ENCODE measurements at places on chromosomes 2 and 18. TPM values are rescaled to one million over a fixed set of nuclear protein-coding genes. Genes with fewer than 3 reads are reported as not detected.

DNA sequence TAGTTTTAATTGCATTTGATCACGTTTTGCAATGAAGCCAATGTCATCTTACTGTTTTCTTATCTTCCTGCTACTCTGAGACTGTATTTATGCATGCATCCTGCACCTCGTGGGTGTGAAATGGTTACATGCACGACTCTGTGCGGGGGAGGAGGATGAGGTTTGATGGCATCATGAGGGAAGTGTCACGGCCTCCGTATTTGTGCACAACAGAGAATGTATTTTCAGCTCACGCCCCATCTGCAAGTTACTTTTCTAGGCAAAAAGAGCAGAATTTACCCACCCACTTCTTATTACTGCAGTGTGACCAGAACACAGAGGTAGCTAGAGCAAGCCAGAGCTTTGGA lies 145.1 kb downstream of the TDRD15 start:
- DNase-seq: no peak

DNA sequence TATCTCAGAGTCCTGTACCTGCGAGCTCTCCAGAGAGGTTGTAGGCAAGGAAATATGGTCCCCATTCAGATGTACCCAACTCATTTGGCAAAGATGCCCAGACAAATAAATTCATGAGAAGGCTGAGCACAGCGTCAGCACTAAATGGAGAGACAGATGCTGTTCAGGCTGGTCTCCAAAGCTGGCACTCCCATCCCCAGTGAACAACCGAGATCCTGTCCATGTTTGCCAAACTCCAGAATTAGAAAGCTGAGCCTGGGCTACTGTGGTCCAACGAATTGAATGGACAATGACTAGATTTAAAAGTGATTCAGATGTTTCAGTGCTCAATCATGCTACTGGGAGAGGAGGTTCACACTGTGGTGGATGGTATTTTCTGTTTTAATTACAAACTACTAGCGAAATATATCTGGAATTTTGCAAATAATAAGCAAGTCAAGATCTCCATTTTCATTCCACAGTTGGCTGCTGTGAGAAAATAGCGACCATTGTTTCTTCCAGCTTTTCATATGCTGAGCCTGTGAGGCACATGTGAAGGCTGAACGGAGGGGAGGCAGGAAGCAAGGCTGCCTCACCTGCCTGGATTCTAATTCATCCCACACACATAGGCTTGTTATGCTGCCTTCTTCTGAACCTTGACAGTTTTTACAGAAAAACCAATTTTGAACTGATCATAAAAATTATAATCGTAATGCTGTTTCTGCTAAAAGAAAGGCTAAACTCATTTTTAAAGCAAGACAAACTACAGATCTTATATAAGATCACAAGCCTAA lies 22.6 kb upstream of the DAPL1 start:
- no peak for DNase-seq

GRCh38 chr18:71249791-71250190 lies 960.9 kb downstream of the SOCS6 start:
- DNase-seq: no peak

DNA sequence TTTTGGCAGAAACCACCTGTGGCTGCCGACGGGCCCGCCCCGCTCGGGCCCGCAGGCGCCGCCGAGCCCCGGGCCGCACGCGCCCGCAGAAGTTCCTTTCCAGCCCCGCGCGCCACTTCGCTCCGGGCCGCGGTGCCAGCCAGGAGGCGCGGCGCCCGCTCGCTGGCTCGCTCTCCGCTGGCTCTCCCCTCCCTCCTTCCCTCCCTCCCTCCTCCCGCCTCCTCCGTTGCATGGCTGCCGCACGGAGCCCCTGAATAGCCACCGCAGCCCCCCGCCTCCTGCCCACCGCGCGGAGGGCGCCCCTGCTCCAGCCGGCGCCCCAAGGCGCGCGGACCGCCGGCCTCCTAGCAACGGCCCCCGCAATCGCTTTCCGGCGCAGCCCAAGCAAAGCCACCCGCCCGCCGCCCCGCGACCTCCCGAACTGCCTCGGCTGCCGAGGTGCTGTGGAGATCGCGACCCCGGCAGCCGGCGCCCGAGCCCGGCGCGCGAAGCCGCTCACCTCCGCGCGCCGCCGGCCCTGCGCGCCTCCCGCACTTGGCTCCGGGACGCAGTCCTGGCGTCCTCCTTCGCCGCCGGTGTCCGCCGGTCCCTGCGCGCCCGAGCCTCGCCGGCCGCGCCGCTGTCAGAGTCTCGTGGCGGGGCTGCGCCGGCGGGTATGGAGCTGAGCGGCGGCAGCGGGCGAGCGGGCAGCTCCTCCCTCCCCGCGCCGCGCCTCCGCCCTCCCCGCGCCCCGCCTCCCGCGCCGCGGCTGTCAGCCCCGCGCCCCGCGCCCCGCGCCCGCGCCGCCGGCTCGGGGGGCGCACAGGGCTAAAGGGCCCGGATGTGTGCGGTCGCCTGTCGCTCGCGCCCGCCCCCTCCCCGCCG lies at the start of gene ZBTB7C:
Gene ZBTB7C, minus strand, starts transcription at position 657 of the 864 bp plus-strand sequence.
- peak; percentile 37 for DNase-seq

DNA sequence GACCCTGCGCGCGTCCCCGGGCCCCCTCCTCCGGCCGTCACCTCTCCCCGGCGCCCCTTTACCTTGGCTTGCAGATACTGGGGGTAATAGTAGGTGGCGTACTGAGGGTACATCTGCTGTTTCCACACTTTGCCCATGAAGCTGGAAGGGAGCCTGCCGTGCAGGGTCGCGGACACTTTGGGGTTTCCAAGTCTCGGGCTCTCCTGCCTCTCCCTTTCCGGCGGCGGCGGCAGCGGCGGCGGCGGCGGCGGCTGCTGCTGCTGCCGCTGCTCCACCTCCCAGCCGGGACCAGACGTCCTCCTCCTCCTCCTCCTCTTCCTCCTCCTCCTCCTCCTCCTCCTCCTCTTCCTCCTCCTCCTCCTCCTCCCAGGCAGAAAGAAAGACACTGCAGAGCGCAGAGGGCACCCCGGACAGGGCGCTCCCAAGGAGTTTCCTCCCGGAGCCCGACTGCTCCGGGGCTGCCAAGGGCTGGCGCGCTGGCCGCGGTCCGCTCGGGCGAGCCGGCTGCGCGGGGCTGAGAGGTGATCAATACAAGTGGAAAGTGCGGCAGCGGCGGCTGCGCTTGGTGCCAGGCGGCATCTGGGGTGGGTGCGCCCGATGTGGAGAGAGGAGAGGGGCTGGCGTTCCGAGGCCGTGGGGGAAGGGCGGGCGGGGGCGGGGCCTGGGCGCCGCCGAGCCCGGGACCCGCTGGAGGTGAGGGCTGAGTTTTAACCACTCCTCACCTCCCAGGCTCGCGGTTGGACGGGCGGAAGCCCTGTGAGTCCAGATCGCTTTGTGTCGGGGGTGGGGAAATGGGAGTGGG lies at the start of gene RBMS1:
Gene RBMS1, minus strand, starts transcription at position 581 of the 802 bp plus-strand sequence. Its CDS starts 444 bp downstream, at position 137.
- DNase-seq: peak; percentile 79

DNA sequence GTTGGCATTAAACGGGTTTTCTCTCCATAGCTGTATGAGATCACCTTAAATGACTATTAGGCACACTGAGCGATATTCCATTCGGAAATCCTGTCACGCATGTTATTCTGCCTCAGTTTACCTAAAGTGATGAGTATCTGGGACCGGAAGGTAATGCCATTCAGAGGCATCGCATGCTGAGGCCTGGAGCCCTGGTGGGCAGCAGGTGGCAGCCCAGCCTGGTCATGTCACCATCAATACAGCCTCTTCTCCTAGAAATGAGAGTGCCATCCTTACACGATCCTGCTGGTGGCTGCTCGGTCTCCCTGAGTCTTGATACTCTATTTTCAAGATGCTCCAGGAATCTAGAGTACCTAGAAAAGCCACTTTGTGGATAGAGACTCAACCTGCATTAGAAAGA lies 119.8 kb downstream of the EIPR1 start:
- no peak for DNase-seq

- no peak for DNase-seq
Measured at GRCh38 chr2:230498506-230499107, 82.6 kb downstream of the SP100 start.

DNA sequence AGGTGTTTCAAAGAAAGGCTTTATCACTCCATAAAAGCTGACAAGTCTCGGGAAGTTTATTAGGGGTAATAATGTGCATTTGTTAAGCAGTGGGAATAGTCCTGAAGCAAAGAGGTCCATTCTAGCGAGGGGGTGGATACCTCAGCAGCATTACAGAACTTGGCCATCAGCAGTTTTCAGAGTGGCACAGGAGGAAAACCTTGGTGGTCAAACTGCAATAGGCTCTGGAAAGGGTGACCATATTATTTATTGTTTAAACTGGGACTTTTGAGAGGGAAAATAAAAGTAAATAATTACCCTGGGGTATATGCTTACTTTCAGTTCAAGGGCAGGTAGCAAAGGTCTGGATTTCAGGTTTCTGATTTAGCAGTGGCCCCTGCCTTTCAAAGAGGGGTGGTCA lies 115.5 kb upstream of the KLHL14 start:
- no peak for DNase-seq

GRCh38 chr2:240460781-240461431 lies 25.4 kb downstream of the GPC1 start:
- no peak for DNase-seq

- no peak for DNase-seq
Measured at GRCh38 chr2:99504844-99505584, 15.2 kb upstream of the REV1 start.

GRCh38 chr2:3827673-3828575 lies 124.5 kb downstream of the DCDC2C start:
- peak; percentile 6 for DNase-seq

DNA sequence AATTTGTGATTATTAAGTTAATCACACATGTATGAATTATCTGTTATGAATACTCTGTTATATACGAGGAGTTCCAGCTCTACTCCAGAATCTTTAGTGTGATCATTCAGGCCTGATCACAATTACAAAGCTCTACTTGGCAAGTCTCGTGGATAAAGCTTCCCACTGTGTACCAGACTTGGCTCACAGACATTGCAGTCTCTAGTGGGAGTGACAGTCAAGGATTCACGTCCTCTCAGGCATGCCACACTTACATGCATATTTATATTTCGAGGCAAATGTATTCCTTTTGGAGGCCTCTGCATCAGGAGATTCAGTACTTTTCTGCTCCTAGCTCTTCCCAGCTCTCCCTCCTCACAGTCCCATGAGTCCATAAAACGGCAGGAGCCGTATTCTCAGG lies 403.4 kb upstream of the CDH7 start:
- DNase-seq: no peak

- no peak for DNase-seq
Measured at GRCh38 chr2:213090772-213091171, 60.6 kb downstream of the IKZF2 start.

- DNase-seq: no peak
Measured at GRCh38 chr2:181594322-181594721, 62.6 kb downstream of the CERKL start.

DNA sequence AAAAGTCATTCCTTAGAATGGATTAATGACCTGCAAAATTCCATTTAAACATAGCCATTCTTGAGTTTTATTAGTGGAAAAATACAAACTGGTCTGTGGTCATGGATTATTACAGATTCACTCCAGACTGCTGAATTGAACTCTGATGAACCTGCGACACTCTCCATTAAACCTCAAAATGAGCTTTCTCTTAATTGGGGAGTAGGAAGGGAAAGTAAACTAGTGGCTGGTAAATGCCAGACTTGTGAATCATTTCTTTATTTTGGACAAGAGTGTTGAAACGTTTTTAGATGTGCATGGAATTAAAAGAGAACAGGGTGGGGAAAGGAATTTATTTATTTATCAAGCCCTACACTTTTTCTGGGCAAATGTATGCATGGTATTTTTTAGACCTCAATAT lies 321.2 kb upstream of the FANCL start:
- no peak for DNase-seq

DNA sequence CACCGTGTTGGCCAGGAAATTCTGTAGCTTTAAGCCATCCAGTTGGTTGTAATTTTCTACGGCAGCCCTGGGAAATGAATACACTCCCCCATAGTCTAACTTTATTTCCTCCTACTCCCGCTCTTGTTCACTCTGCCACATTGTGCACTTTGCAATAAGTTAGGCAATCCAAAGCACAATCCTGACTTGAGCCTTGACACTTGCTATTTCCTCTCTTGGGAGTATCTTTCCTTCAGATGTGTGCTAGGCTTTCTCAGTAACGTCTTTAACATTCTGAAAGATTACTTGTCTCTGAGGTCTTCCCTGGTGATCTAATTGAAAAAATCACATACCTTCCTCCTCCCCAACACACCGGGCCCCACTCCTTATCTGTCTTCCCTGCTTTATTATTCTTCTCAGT lies 65.9 kb upstream of the RAB27B start:
- no peak for DNase-seq

DNA sequence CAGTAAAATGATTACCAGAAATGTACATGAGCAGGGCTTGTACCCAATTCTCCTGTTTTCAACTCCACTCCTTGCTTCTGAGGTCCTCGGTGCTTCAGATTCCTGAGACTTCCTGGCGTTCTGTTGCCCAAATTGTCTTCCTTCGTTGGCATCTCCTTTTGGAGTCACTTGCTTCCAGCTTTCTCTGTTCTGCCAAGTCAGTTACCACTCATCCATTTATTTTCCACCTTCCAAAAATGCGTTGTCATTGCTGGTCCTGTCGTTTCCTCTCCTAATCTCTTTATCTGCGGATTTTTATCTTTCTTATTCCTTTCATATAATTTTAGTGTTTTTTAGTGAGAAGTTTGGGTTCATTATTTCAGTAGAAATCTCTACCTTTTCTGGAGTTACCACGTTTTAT lies 18.5 kb upstream of the EFR3B start:
- DNase-seq: no peak

GRCh38 chr2:8234253-8234652 lies 447.6 kb upstream of the ID2 start:
- DNase-seq: no peak

- DNase-seq: no peak
Measured at GRCh38 chr2:62597323-62597722, 91.3 kb upstream of the TMEM17 start.

- DNase-seq: peak; percentile 63
Measured at GRCh38 chr2:78780256-78780655, 245.2 kb upstream of the REG3G start.

DNA sequence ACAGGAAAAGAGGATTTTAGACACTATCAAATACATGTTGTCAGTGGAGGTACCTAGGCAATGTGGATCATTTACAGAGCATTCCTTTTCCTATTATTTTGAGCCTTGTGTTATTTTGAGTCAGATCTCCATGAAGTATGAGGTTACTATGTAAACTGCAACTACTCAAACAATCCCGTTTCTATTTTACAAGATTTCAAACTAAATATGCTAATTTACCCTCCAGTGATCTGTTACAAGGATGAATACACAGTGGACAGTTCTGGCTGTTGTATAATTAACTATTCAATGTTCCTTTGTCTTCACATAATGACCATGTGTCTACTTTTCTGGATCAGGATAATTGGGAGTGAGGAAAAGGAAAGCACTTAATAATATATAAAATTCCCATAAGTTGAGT lies 4.6 kb downstream of the HOXD1 start:
- no peak for DNase-seq

DNA sequence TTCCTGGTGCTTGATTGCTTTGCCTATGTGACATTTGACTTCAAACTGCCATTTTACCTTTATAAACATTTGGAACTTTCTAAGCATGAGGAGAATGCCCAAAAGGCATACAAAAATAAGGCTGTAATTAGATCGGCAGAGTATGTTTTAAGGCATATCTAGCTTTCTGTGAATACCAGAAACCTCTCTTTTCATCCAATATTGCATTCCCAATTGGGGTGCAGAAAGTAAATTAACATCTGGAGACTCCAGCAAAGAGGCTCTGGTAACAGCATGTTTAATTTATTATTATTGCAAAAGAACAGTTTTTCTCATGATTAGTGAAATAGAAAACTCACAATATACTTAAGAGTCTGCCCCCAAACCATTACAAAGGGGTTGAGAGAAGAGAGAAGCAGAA lies 32.1 kb downstream of the FRZB start:
- no peak for DNase-seq

Gene FANCL
- total RNA-seq: 91.2 TPM

Gene LRRC30
- total RNA-seq: 3.4 TPM

Gene SERPINB10
- total RNA-seq: 0.96 TPM

Gene CYTIP
- 18.8 TPM for total RNA-seq

Gene NR4A2
- total RNA-seq: 2.2 TPM
